ENCODE measurements at places on chromosomes 2 and 18. TPM values are rescaled to one million over a fixed set of nuclear protein-coding genes. Genes with fewer than 3 reads are reported as not detected.

CHRND gene
- total RNA-seq = not detected

CPLX4 gene
- total RNA-seq = not detected

CFAP53 gene
- not detected for total RNA-seq

VSNL1 gene
- total RNA-seq = 0.58 TPM

KLHL29 gene
- total RNA-seq = 19.6 TPM

COX5B gene
- 462 TPM for total RNA-seq

LIMS2 gene
- 101 TPM for total RNA-seq

TMEM198 gene
- 1.6 TPM for total RNA-seq

C1QL2 gene
- not detected for total RNA-seq
